ENCODE measurements at places on chromosomes 4 and X. TPM values are rescaled to one million over a fixed set of nuclear protein-coding genes. Genes with fewer than 3 reads are reported as not detected.

SPANXC gene
- not detected for total RNA-seq

OGT gene
- 113 TPM for total RNA-seq

SSX2 gene
- not detected for total RNA-seq

MOSPD2 gene
- 13.0 TPM for total RNA-seq

CHM gene
- total RNA-seq = 22.4 TPM

MAGEA2 gene
- total RNA-seq = not detected

TEC gene
- total RNA-seq = 0.20 TPM

Data from smooth muscle cell of the pulmonary artery (primary cell).